Daoy (cell line): ENCODE measurements at places on chromosomes 3 and 15. TPM values are rescaled to one million over a fixed set of nuclear protein-coding genes. Genes with fewer than 3 reads are reported as not detected.

- DNase-seq = no peak
Observed at GRCh38 chr3:98809557-98809956, 46.4 kb downstream of the ST3GAL6 start.

DNA sequence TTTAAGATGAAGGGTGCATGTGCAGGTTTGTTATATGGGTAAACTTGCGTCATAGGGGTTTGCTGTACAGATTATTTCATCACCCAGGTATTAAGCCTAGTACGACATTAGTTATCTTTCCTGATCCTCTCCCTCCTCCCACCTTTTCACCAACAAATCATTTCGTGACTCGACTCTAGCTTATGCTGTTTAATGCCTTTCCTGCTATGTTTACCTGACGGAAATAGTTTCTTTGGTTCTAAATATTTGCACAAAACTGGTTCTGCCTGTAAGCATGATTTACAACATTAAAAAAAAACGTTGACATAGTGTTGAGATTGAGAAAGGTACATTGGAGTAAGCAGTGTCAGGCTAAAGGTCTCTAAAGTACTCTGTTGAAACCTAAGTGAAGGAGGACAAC is 2.4 kb downstream of the GNL3 start:
- DNase-seq = no peak

- peak; percentile 77 for DNase-seq
Observed at GRCh38 chr3:192409201-192409837, 318.0 kb downstream of the FGF12 start.

DNA sequence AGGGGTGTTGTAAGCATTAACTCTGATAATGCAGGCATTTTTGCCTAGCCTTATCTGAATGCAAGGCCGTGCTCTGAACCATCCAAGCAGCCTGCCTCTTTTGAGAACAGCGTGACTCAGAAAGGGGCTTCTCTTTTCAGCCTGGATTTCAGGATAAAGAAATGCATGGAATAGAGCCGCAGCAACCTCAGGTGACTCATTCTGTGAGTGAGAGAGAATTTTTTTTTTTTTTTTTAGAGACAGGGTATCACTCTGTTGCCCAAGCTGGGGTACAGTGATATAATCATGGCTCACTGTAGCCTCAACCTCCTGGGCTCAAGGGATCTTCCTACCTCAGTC is 20.6 kb upstream of the PDE8A start:
- peak; percentile 65 for DNase-seq

- DNase-seq = no peak
Observed at GRCh38 chr3:139836698-139837464, 98.1 kb upstream of the CLSTN2 start.

- peak; percentile 80 for DNase-seq
Observed at GRCh38 chr3:54999159-54999558, 71.3 kb upstream of the LRTM1 start.

GRCh38 chr15:58081456-58081855 is 15.9 kb upstream of the ALDH1A2 start:
- no peak for DNase-seq

DNA sequence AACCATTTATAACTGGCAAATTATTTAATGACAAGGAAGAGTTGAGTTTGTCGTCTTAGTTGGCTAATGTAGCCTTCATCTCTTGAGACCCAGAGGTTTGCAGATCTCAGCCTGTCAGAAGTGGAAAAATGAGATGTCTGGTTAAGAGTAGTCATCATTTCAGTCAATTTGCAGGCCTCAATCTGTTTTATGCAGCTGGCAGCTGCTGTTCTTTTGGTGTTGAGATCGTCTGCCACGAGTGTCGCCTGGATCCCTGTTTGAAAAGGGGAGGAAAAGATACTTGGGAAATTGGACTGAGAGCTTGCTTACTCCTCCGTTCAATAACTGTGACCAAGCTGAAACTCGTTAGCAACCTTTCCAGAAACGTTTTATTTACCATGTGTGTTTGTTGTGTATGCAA is 2.3 kb downstream of the PHLDB2 start:
- DNase-seq = peak; percentile 48

The NOX5 gene
- total RNA-seq = not detected in 2 replicates
